Right forelimb (tissue), 1 donor: ENCODE measurements at places on chromosomes 5 and 9.

- no peak for DNase-seq
Measured at GRCh38 chr9:68895741-68896478, 118.0 kb downstream of the PRKACG start.

GRCh38 chr5:173629628-173630027, 13.2 kb upstream of the BOD1 start:
- DNase-seq: no peak

DNA sequence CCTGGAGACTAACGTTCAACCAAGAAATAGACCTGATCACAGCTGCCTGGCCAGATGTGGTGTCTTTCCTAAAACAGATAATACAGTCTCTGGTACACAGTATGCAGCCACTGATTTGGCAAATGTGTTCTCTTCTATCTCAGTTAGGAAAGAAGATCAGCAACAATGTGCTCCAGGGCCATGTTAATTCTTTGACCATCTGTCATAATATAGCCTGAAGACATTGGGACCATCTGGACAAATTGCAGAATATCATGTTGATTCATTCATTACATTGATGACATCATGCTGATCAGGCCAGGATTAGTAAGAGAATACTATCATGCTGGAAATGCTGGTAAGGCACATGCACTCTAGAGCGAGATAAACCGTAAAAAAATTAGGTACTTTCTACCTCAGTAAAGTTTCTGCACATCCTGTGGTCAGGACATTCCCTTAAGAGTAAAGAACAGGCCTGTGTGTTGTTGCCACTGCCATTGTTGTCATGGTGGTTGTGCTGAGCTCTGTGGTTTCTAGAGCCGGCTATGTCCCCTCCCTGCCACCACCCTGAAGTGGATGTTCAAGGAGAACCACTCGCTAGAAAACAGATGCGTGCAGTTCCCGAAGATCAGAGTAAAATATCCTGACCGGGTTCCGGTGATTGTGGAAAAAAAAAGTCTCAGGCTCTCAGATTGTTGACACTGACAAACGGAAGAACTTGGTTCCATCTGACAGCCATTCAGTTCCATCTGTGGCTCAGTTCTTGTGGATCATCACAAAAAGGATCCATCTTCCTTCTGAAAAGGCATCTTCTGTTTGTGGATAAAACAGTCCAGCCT, 6.4 kb upstream of the JMY start:
- no peak for DNase-seq

DNA sequence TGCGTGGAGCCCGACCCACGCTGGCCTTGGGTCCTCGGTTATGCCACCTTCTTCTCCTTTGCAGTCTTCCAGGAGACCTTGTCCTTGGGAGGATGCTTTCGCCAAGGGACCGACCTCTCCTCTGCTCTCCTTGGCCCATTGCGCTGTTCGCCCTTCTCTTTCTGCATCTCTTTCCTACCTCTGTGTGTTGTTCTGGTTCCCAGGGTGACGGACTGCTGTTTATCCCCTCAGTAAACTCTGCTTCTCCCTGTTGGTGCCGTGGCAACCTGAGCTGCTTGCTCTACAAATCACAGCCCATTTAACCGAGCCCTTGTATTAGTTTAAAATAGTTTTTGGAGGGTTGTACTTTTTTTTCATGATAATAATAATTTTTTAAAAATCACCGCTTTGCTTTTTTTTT, 97.9 kb downstream of the DAPK1 start:
- DNase-seq: no peak

- DNase-seq: no peak
Measured at GRCh38 chr9:116479056-116479544, 208.0 kb upstream of the TRIM32 start.

GRCh38 chr5:137921931-137922330, 32.7 kb downstream of the PKD2L2 start:
- DNase-seq: no peak

GRCh38 chr5:179554981-179555380, 4.6 kb downstream of the RUFY1 start:
- DNase-seq: no peak

GRCh38 chr5:54062958-54063357, 247.4 kb downstream of the ARL15 start:
- DNase-seq: no peak

DNA sequence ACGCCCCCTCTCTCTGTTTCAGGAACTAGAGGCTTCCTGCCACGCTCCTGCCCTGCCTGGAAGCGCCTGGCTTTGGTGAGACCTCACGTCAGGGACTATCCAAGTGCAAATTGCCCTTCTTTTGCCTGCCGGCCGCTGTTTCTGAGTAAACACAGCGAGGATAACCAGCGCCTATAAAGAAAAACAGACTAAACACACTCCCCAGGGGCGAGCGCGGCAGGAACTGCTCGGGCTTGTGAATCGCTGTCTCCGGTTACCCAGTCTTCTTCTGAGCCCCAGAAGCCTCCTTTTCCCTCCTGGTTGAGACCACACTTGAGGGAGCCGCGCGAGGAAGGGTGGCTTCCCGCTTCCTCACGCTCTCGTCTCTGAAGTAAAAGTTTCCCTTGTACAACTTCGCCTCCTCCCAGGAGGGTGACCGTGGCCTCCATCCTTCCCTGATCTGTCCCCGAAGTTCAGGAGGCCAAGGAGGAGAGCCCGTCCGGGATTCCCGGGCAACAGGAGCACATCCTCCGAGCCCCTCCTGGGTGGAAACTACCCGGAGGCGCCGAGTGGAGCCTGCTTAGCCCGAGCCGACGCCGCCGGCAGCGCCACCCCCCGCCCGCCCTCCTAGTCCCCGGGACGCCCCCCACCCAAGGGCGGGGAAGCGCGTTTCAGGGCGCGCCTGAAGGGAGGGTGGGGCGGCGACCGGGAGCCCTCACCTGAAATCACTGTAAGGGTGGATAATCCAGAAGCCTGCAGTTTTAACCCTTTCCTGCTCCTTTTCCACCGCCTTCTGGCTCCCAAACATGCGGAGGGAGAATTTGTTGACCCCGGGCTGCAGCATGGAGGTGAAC, 993 bp downstream of the HCN1 start:
- DNase-seq: no peak

DNA sequence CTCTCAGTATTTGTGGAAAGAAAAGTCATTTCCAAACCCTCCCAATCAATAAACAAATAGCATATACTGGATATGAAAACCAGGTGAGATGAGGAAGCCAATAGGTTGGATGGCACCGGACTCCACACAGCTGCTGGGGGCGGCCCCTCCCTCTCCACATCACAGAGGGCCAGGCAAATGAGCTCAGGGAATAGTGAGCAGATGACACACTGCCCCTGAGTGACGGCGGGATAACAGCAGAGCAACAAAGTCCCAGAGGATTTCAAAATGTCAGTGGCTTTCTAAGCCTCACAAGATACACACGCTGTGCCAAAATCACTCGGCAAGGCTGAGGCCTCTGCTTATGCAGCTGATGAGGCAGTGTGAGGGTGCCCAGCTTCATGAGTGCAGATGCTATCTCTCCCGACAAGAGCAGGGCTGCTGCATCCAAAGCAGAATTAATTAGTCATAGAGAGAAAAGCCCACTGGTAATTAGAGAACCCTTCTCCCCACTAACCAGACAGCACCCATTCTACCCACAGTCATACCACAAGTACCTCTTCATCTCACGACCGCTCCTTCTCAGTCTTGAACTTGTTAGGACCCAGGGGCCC, 235.0 kb upstream of the NFIL3 start:
- no peak for DNase-seq

- no peak for DNase-seq
Measured at GRCh38 chr5:120463006-120463680, 957 bp upstream of the PRR16 start.

GRCh38 chr5:930866-931265, 38.2 kb downstream of the TRIP13 start:
- no peak for DNase-seq

DNA sequence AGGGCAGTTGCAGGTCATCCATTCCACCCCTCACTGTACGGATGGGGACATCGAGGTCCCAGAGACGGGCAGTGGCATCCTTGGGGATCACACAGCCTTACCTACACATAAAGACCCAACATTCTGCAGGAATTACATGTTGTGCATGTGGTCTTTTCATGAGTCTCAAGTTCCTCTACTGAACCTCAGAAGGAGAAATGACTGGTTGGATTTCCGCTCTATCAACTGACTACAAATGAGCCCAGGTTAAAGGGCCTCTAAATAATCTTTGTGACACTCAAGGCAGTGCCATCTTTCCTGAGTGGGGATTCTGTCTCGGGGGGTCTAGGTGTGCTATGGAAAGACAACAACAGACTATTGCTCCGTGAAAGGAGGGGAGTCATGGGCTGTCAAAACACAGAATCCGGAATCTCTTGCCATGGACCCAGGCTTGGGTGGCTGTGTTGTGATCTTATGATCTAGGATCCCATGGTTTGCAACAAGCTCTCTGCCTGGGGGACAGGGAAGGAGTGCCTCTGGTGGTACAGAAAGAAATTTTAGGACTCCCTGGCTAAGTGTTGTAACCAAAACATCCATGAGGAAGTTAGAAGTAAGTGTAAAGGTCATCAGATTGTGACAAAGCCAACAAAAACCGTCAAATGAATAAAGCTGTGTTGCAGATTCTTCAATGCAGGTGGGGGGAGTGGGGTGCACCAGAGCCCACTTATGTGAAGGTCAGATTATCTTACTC, 1.9 kb upstream of the SLC31A2 start:
- DNase-seq: no peak

DNA sequence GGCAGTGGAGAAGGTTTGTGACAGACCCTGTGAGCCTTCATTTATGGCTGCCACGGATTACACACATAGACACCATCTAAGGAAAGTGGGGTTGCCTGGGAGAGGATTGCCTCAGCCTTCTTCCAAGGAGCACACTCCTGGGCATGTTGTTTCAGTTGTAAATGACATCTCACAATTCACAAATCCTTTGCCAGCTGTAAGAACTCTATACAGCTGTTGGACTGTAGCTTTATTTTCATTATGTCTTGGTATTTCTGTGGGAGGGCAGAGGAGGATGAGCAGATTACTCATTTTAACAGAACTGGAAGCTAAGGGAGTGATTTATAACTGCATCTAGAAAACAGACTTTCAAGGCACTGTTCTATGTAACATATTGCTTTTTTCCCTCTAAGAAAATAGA, 25.6 kb downstream of the MELK start:
- no peak for DNase-seq

GRCh38 chr9:70979966-70980365, 141.5 kb downstream of the TRPM3 start:
- DNase-seq: no peak

DNA sequence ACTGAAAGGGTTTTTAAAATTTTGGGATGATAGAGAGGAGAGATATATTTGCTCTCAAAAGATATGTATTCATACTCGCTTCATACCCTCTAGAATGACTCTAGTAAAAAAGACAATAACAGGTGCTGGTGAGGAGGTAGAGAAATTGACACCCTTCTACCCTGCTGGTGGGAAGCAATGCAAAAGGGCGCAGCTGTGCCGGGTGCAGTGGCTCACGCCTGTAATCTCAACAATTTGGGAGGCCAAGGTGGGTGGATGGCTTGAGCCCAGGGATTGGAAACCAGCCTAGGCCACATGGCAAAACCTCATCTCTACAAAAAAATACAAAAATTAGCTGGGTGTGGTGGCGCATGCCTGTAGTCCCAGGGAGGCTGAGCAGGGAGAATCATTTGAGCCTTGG, 33.9 kb upstream of the NXNL2 start:
- no peak for DNase-seq

DNA sequence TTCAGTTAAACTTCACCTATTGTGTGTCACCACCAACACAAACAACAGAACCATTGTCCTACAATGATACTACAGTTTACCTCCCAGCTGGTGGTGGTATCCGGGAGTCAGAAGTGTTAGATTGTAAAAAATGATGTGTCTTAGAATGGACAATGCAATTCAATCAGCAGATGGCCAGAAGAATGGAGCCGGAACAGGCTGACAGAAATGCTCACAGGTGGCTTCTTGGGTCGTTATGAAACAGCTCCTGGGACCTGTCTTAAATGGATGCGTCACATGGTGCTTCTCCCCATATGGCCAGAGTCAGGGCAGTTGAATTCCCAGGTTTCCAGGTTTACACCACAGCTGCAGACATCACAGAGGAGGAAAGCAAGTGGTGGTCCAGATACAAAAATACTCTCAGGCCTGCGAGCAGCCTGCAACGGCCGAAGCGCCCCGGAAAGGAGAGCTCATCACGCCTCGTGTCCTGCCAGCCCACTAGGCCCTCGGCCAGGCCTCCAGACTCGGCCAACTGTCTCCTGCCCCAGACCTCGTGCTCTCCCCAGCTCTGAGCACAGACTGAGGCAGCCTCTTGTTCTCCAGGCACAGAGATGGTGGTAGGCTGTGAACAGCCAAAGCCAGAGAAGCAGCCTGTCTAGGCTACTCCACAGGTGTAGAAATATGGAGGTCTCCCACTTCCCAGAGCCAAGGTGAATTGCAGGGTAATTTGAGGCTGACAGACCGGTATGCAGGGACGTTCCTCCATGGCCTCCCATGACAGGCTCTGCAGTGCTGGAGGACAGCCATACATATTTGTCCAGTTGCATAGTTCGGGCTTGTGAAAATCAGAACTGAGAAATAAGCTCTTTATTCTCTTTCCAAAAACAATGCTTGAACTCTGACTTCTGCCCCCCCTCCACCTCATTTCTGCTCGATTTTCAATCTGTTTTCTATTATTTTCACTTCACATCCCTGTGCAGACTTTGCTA, 98.5 kb upstream of the SPATA31C2 start:
- DNase-seq: peak; percentile 76

DNA sequence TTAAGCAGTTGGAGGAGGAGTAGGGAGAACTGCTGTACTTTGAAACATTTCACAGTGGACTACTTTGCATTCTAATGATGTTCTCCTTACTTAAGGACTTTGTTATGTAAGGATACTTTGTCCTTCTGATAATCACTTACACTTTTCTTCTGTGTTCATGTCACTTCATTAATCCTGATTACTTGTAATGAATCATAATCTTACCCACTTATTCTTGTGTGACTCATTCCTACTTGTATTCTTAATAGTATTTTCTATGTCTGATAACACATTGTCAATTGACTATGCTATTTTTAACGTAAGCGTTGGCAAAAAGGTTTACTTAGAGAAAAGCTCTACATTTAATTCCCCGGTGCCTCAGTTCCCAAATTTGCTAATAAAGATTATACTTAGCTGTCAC, 63.8 kb downstream of the GHR start:
- no peak for DNase-seq

GRCh38 chr9:95366731-95367325, 49.3 kb upstream of the FANCC start:
- no peak for DNase-seq

- no peak for DNase-seq
Measured at GRCh38 chr9:136784249-136784996, 6.7 kb upstream of the TMEM141 start.

DNA sequence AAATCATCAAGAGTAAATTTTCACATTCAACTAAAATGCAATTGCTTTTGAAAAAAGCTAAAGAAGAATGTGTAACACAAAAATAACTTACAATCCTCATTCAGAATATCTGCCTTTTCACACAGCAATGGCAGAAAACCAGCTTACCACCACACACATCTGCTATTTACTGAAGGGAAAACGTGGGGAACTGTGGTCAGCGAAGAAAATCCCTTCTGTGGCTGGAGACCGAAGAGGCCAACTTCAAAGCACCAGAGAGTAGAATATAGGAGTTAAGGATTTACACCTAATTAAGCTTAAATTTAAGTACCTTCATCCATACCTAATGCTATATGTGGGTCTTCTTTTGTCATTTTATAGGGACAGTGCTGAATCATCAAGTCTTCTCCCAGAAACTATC, 339.6 kb downstream of the DEPDC1B start:
- no peak for DNase-seq

- no peak for DNase-seq
Measured at GRCh38 chr9:108845947-108846346, 9.8 kb downstream of the ACTL7B start.
